ENCODE measurements at places on chromosomes 5 and 9.
A peak's percentile ranks its signal among the peaks of the same experiment; 100 is the strongest.

DNA sequence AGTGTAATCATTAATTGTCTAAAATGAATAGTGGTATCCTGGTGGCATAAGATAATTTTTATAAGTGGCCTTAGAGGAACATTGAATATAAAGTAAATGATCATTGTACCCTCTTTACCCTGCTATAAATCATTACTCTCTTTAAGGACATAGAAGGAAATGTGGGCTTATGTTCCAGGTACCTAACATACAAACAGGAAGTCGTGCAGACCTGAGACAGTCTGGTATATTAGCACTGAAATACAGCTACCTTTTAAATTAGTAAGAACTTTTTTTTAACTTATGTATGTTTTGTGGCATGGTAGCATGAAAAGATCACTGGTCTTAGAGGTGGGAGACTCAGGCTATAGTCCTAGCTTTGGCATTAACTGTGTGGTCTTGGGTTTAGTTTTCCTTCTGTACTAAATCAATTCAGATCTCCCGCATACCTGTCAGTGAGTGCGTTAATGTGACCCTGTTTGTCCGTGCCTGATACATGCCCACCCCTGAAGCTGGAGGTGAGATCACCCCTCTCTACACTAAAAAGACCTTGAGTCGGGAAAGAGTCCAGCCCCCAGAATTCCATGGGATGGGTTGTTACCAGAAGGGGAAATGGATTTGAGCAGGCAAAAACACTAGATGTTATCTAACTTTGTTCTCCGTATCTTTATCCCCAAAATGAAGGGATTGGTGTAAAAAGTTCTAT, 59.4 kb upstream of the ERBIN start:
- DNase-seq: no peak

DNA sequence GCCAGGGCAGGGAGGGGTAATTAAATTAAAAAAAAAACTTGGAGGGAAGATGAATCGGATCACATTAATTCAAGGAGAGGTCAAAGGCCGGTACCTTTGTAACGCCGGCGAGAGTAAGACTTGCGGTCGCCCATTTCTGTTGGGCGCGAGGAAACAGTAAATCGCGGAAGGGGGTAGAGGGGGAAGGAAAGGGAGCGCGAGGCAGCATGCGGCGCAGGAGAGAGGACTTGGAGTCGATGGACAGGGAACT, 324 bp upstream of the RGMB start:
- no peak for DNase-seq

DNA sequence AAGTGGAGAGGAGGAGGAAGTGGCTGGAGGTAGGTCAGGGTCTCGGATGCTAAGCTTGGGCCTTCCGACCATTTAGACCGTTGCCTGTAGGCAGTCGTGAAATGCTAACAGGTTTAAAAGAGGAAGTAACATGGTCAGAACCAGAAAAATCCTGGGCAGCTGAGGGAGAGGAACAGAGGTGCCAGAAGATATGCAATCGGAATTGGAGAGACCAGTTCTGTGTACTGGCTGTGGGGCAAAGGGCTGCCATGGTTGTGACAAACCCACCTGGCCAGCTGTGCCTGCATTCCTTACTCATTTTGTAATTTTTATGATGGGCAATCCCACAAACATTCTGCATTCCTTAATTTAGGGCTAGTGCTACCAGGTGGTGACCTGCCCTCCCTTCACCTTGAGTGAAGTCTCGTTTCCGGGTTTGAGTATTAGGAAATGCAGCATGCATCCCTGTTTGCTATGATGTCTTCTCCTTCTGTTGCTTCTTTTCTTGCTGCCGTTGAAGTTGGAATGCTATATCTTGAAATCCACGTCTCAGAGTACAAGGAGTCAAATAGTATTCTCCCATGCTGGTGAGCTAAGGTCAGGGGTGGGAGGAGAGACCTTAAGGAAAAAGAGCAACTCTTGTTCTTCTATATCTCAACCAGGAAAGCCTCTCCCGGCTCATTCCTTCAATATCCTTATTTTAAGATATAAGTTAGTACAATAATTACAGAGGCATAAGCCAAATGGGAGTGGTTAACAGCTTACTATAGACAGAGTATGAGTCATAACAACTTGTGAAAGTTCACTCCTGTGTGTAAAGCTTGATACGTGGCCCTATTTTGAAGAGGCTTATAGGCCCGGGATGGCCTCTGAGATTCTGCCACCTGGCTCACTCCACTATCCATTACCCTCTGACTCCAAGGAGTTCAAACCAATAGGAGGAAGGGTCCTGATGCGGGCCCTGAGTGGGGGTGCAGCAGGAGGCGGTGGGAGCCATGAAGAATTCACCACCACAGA, 37.0 kb downstream of the B4GALT1 start:
- no peak for DNase-seq

GRCh38 chr9:133144142-133144903, 19.4 kb downstream of the GBGT1 start:
- DNase-seq: peak; percentile 86

DNA sequence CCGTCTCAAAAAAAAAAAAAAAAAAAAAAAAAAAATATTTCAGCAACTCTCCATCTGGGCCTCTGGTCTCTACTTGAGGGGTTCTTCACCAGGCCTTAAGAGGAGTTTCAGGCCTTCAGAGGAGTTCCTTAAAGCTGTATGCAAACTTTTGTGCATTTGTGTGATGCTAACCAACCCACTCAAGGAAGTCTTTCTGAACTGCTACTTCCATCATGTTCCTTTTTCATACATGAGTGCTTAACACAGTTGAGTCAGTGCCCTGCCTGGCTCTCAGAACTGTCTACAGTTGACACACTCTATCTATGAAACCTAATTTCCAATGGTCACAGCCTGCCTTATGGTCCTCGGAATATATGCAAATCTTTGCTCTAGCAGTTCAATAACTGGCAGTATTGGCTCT, 146.5 kb downstream of the MEF2C start:
- no peak for DNase-seq

GRCh38 chr5:14440582-14441431, 140.8 kb upstream of the OTULINL start:
- DNase-seq: no peak

DNA sequence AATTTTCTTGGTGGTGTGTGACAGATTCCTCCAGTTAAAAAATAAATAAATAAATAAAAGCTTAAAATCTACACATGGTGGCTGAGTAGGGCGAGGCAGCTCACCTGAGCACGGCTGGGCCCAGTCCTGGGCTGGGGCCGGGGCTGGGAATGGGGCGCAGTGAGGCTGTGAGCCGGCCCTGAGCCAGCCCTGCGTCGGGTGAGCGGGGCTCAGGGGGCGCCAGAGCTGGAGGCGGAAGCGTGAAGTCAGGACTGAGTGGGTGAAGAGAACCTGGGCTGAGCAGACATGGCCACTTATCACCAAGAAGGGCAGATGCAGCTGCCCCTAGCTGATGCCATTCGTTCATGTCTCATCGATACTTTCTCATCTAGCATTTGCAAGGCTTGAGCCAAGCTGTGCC, 22.8 kb upstream of the DTWD2 start:
- DNase-seq: no peak
